ENCODE measurements at places on chromosomes 3 and 15.

DNA sequence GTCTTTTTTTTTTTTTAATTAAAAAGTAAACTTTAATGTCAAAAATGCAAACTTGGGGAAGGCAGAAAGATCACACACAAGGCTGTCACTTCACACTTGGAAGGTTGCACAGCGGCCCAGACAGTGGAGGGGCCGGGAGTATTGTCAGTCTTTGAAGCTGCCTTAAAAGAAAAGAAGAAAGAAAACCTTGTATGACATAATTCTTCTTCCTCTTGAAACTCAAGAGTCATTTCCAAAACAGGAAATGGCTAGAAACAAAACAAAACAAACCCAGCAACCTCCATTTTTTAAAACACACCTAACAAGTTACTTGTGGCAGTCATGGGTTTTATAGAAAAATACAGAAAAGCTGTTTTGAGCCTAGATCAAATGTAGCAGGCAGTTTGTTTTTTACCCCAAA lies 68.1 kb upstream of the MAGI1 start:
- H3K27me3 ChIP-seq, result no peaks in the 10 kb centered on the region
- no peak overlapping the region for H3K4me3 ChIP-seq
- no peaks in the 10 kb centered on the region for H3K4me1 ChIP-seq
- no peak overlapping the region for H3K27ac ChIP-seq
- no peak for DNase-seq
- H3K36me3 ChIP-seq, result no peaks in the 10 kb centered on the region

GRCh38 chr3:98398513-98398912 lies 8.0 kb downstream of the OR5K3 start:
- H3K27me3 ChIP-seq, result no peaks in the 10 kb centered on the region
- H3K4me1 ChIP-seq, result no peaks in the 10 kb centered on the region
- no peak for DNase-seq
- no peak overlapping the region for H3K27ac ChIP-seq
- no peaks in the 10 kb centered on the region for H3K36me3 ChIP-seq

DNA sequence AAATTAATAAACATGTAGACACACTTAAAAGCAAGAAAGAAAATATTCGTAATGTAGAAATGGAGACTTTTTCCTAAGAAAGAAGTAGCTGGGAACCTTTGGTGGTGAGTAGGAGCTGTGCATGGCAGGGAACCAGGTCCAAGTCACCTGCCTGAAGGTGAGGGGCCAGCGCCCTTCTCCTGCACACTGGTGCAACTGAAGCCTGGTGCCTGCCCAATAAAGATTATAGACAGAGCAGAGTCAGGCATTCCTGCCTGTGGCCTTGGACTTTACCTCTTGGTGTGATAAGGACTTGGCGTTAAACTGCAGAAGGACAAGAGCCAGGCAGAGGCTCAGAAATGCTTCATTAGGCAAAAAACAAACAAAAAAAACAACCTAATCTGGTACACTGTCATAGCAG lies 14.2 kb downstream of the CFAP91 start:
- H3K27me3 ChIP-seq, result no peaks in the 10 kb centered on the region
- DNase-seq, result peak; percentile 57
- no peaks in the 10 kb centered on the region for H3K4me1 ChIP-seq
- H3K36me3 ChIP-seq, result peaks cover 25% of the 10 kb centered on the region

DNA sequence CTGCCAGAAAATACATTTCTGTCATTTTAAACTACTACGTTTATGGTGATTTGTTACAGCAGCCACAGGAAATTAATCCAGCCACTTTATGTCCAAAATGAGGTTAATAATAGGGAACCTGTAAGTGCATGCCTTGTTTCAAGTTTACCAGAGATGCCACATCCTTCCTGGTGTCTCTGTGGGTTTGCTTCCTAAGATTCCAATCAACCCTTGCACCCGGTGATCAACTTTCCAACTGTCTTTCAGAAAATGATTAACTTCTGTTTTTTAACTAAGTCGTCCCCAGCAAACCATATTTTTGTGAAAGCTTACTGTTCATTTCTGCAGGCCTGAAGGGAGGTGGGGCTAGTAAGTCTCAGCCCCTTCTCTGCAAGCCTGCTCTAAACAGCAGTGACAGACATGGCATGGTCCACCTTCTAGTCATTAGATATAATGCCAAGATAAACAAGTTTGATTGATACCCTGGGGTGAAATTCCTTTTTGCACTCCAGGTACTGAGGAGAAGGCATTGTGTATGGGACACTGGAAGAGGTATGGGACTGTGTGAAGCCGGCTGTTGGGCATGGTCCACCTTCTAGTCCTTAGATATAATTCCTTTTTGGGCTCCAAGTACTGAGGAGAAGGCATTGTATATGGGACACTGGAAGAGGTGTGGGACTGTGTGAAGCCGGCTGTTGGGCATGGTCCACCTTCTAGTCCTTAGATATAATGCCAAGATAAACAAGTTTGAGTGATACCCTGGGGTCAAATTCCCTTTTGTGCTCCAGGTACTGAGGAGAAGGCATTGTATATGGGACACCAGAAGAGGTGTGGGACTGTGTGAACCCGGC lies 11.1 kb upstream of the TMC3 start:
- no peaks in the 10 kb centered on the region for H3K36me3 ChIP-seq
- H3K4me3 ChIP-seq, result no peak overlapping the region
- H3K27me3 ChIP-seq, result no peaks in the 10 kb centered on the region
- H3K27ac ChIP-seq, result no peak overlapping the region

- no peak overlapping the region for H3K27ac ChIP-seq
- H3K4me3 ChIP-seq, result no peak overlapping the region
- no peaks in the 10 kb centered on the region for H3K4me1 ChIP-seq
- no peaks in the 10 kb centered on the region for H3K27me3 ChIP-seq
- DNase-seq, result no peak
Measured at GRCh38 chr3:113129168-113129567, 82.2 kb upstream of the BOC start.

- H3K27me3 ChIP-seq, result peaks cover 15% of the 10 kb centered on the region
- DNase-seq, result peak; percentile 84
- peak overlapping the region; percentile 25 for H3K4me3 ChIP-seq
- no peaks in the 10 kb centered on the region for H3K36me3 ChIP-seq
Measured at GRCh38 chr3:194396859-194397756, 2.0 kb downstream of the GP5 start.

- H3K27ac ChIP-seq, result no peak overlapping the region
- H3K27me3 ChIP-seq, result no peaks in the 10 kb centered on the region
- H3K4me1 ChIP-seq, result peaks cover 8% of the 10 kb centered on the region
- peaks cover 41% of the 10 kb centered on the region for H3K36me3 ChIP-seq
Measured at GRCh38 chr3:111936967-111937366, 41.9 kb upstream of the ABHD10 start.

DNA sequence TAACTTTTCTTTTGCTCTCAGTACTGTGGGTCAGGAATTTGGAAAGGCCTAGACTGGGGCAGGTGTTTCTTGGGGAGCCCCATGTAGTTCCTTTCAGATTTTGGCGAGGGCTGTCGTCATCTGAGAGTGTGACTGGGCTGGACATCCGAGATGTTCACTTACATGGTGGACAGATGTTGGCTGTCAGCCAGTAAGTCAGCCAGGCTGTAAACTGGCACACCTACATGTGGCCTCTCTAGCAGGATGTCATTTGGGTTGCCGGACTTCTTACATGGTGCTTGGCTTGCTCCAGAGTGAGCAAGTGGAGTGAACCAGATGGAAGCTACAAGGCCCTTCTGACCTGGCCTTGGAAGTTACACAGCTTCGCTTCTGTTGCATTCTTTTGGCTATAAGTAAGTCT lies 20.7 kb downstream of the TATDN2 start:
- peaks cover 66% of the 10 kb centered on the region for H3K4me1 ChIP-seq
- H3K4me3 ChIP-seq, result no peak overlapping the region
- no peak for DNase-seq
- peaks cover 54% of the 10 kb centered on the region for H3K36me3 ChIP-seq
- no peak overlapping the region for H3K27ac ChIP-seq
- no peaks in the 10 kb centered on the region for H3K27me3 ChIP-seq

GRCh38 chr15:48595981-48596380 lies 49.5 kb downstream of the FBN1 start:
- H3K4me3 ChIP-seq, result no peak overlapping the region
- H3K27me3 ChIP-seq, result no peaks in the 10 kb centered on the region
- H3K27ac ChIP-seq, result no peak overlapping the region
- H3K4me1 ChIP-seq, result no peaks in the 10 kb centered on the region
- no peaks in the 10 kb centered on the region for H3K36me3 ChIP-seq

- no peak overlapping the region for H3K27ac ChIP-seq
- no peak overlapping the region for H3K4me3 ChIP-seq
- no peaks in the 10 kb centered on the region for H3K4me1 ChIP-seq
- H3K36me3 ChIP-seq, result no peaks in the 10 kb centered on the region
Measured at GRCh38 chr3:52162250-52162872, 8.1 kb upstream of the POC1A start.

- H3K4me1 ChIP-seq, result peaks cover 83% of the 10 kb centered on the region
- H3K27ac ChIP-seq, result peak overlapping the region; percentile 84
- DNase-seq, result peak; percentile 55
- no peak overlapping the region for H3K4me3 ChIP-seq
- no peaks in the 10 kb centered on the region for H3K36me3 ChIP-seq
Measured at GRCh38 chr3:188185717-188186251, 31.8 kb downstream of the LPP start.

GRCh38 chr3:171269542-171269941 lies 190.7 kb downstream of the TNIK start:
- no peak overlapping the region for H3K4me3 ChIP-seq
- DNase-seq, result no peak
- no peak overlapping the region for H3K27ac ChIP-seq
- H3K36me3 ChIP-seq, result no peaks in the 10 kb centered on the region
- peaks cover 5% of the 10 kb centered on the region for H3K4me1 ChIP-seq

- no peaks in the 10 kb centered on the region for H3K36me3 ChIP-seq
- H3K27me3 ChIP-seq, result no peaks in the 10 kb centered on the region
- no peaks in the 10 kb centered on the region for H3K4me1 ChIP-seq
- no peak for DNase-seq
- no peak overlapping the region for H3K4me3 ChIP-seq
Measured at GRCh38 chr15:93360976-93361375, 272.0 kb upstream of the RGMA start.

DNA sequence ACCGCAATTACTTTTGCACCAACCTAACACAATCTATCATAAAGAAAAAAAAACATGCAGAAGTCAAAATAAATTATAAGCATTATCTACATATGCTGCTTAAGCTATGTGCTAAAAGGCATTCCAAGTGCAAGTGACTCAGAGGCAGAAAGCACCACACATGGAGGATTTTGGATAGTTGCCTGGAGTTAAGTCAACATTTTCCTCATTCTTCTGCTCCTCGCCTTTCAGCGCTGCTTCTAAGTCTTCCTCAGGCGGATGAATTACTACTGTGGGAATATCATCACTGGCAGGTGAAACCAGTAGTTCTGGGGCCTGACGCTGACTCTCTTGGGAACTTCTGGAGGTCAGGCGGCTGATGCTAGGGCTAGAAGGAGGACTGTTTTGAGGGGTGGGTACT lies 53.1 kb downstream of the SLC4A7 start:
- H3K27ac ChIP-seq, result no peak overlapping the region
- no peaks in the 10 kb centered on the region for H3K27me3 ChIP-seq
- H3K4me3 ChIP-seq, result no peak overlapping the region
- peaks cover 15% of the 10 kb centered on the region for H3K4me1 ChIP-seq
- H3K36me3 ChIP-seq, result peaks cover 5% of the 10 kb centered on the region
- peak; percentile 27 for DNase-seq

DNA sequence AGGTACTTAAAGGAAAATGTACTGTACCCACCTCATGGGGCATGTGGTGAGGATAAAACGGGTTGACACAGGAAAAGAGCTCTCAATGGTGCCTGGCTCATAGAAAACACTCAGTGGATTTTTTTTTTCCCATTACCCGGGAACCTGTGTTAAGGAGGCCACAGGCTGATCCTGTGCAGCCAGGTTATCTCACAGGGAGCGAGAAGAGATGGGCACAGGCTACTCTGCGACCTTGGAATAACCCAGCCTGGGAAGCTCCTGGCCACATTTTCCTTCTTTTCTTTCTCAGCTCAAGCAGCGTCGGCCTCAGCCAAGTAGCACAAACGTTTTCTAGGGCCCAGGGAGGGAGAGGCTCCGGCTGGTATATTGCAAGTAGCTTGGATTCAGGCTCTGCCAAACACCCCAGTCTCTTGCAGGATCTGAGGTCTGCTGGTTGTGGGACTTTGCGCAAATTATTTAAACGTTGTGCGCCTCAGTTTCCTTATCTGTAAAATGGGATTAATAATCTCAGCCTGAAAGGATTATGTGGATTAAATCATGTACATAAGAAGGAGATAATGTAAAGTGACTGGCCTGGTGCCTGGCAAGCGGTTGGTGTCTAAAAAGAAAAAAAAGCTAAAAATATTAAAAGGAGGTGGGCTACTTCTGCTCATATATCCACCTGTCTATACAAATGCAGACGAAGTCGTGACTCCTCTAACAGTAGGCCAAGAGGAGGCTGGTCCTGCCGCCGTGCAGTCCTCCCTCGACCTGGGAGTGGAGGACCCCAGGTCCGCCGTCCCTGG lies 2.2 kb downstream of the FURIN start:
- H3K4me3 ChIP-seq, result peak overlapping the region; percentile 97
- H3K4me1 ChIP-seq, result peaks cover 56% of the 10 kb centered on the region
- H3K36me3 ChIP-seq, result peaks cover 6% of the 10 kb centered on the region

- H3K27ac ChIP-seq, result no peak overlapping the region
- H3K4me3 ChIP-seq, result no peak overlapping the region
- no peaks in the 10 kb centered on the region for H3K4me1 ChIP-seq
- DNase-seq, result no peak
- no peaks in the 10 kb centered on the region for H3K36me3 ChIP-seq
- H3K27me3 ChIP-seq, result no peaks in the 10 kb centered on the region
Measured at GRCh38 chr3:190337301-190337700, 15.1 kb upstream of the CLDN1 start.

- H3K27ac ChIP-seq, result peak overlapping the region; percentile 58
- H3K4me3 ChIP-seq, result no peak overlapping the region
- H3K36me3 ChIP-seq, result no peaks in the 10 kb centered on the region
- H3K4me1 ChIP-seq, result peaks cover 66% of the 10 kb centered on the region
- DNase-seq, result peak; percentile 63
- no peaks in the 10 kb centered on the region for H3K27me3 ChIP-seq
Measured at GRCh38 chr15:67080118-67080899, 14.9 kb downstream of the SMAD3 start.

GRCh38 chr3:74518610-74519009 lies 95.8 kb downstream of the CNTN3 start:
- DNase-seq, result no peak
- no peaks in the 10 kb centered on the region for H3K4me1 ChIP-seq
- H3K27ac ChIP-seq, result no peak overlapping the region
- H3K4me3 ChIP-seq, result no peak overlapping the region
- H3K27me3 ChIP-seq, result no peaks in the 10 kb centered on the region
- H3K36me3 ChIP-seq, result no peaks in the 10 kb centered on the region

DNA sequence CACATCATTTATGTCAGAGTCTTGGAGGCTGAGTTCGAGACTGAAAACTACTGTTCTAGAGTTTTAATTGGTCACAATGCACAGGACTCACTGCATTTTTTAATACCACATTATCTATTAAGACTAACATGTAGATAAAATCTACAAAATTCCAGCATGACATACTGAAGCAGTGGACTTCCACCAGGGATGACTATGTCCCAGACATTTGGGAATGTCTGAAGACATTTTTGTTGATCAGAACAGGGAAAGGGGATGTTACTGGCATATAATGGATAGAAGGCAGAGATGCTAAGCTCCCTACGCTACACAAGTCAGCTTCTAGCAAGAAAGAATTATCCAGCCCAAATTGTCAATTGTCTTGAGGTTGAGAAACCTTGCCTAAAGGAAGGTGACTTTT lies 419.0 kb upstream of the TGFBR2 start:
- no peaks in the 10 kb centered on the region for H3K36me3 ChIP-seq
- H3K4me3 ChIP-seq, result no peak overlapping the region
- H3K4me1 ChIP-seq, result no peaks in the 10 kb centered on the region
- H3K27ac ChIP-seq, result no peak overlapping the region
- no peaks in the 10 kb centered on the region for H3K27me3 ChIP-seq

- H3K4me3 ChIP-seq, result no peak overlapping the region
- H3K4me1 ChIP-seq, result peaks cover 10% of the 10 kb centered on the region
- no peaks in the 10 kb centered on the region for H3K27me3 ChIP-seq
- no peak for DNase-seq
- peaks cover 85% of the 10 kb centered on the region for H3K36me3 ChIP-seq
Measured at GRCh38 chr3:184306341-184306972, 7.4 kb downstream of the PSMD2 start.

Data from stomach (tissue), 19 donors.